Activated CD8-positive, alpha-beta memory T cell treated with anti-CD3 and anti-CD28 coated beads for 1 hour (primary cell): ENCODE measurements at places on chromosomes 11 and 22.

- no peak for DNase-seq
These were observed 65.1 kb downstream of the GRK3 start for GRCh38 chr22:25629613-25630012.

GRCh38 chr11:86802601-86803051 is 2.3 kb downstream of the PRSS23 start:
- no peak for DNase-seq

DNA sequence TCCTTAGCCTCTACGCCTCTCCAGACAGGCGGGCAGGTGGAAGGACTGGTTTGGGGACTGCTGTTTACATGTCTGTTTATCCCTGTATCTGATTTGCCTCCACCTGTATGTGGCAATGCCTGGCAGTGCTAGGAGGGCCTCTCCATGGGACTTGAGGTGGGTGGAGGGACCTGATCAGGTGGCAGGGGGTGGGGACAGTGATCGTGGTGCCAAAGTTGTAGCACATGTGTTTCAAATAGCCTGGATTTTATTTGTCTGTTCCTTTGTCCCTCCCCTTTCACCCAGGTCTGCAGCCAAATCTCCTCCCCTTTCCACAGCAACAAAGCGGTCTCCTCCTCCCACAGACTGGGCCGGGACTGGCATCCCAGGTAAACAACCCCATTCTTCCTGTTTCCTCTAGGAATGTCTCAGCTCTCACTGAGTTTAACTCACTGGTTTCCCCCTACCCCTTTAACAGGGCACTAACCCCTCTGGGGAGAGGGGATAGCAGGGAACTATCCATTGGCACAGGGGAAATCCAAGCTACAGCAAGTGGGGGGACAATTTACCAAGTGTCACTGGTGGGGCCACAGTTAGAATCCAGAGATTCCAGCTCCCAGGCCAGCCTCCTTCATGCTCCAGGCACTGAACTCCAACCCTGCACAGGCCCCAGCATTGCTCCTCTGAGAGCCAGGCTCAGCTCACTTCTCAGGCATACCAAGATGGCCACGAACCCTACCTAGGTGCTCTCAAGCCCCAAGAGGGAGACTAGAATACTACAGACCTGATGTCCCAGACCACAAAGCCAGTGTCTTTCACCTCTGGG is 22.9 kb upstream of the TLCD5 start:
- DNase-seq, result no peak

GRCh38 chr11:128470081-128470480 is 117.3 kb downstream of the ETS1 start:
- no peak for DNase-seq

GRCh38 chr11:77590194-77590782 is 535 bp downstream of the AQP11 start:
- no peak for DNase-seq

DNA sequence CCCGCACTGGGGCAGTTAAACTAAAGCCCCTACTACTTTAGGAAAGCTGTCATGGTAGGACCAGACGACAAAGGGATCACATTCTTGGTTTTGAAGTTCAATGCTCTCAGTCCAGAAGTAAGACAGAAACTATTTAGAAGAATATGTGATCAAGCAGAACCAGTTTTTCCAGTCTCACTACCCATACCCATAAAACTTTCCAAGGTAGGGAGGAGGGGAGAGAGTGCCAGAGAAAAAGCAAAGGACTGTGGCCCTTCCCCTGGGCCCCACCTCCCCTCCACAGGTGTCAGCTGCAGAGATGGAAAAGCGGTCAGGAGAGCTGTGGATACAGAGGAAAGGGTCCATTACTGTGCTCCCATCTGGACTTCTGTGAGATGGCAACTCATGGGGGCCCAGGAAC is 587.1 kb downstream of the SOX6 start:
- DNase-seq, result no peak

DNA sequence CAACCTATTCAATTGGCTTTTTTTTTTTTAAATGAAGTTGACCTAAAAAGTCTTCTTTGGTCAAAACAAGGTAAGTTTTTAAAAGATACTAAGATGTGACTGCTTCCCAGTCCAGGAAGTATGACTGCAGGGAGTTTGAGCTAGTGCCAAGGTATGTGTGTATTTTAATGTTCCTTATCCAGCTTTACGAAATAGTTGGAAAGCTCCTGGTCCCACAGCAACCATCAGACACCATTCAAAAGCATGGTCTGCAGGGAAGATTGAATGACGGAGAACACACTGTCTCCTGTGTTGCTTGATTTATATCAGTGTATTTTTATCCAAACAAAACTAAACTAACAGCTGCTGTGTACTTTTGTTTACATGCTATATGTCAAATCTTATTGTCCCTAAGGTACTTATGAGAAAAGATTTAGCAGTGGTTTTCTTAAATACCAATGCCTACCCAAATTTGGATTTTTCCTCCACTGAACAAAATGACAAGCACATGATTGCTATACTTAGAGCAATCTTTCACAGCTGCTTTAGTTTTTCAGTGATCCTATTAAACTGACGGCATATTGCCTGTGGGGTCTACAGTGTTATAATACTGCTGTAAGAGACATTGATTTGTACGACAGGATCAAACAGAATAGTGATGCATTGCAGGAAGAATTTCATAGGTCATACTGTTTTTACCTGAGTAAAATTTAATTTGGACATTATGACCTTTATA is 122.9 kb downstream of the DCDC1 start:
- DNase-seq, result no peak

- DNase-seq, result no peak
These were observed 70.1 kb upstream of the OLFML1 start for GRCh38 chr11:7414973-7415817.

GRCh38 chr11:9170450-9170849 is 79.1 kb upstream of the SCUBE2 start:
- DNase-seq, result no peak

GRCh38 chr11:78295991-78296930 is 107.5 kb downstream of the USP35 start:
- DNase-seq, result no peak

DNA sequence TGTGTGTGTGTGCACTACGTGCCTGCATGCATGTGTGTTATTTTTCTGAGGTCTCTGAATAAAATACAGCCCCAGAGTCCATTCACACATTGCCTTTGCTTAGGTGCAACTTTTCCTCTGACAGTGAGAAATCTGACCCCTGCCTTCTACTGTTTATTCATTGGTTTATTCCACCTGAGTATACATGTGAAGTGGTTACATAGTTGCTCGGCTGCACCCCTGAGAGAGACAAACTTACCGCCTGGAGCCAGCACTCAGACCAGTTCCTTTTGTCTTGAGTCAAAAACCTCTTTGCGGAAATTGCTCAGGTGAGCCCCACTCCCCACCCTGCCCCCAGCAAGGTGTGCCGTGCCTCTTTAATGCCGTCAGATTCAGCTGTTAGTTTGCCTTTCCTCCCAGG is 363.6 kb downstream of the BRD1 start:
- no peak for DNase-seq

DNA sequence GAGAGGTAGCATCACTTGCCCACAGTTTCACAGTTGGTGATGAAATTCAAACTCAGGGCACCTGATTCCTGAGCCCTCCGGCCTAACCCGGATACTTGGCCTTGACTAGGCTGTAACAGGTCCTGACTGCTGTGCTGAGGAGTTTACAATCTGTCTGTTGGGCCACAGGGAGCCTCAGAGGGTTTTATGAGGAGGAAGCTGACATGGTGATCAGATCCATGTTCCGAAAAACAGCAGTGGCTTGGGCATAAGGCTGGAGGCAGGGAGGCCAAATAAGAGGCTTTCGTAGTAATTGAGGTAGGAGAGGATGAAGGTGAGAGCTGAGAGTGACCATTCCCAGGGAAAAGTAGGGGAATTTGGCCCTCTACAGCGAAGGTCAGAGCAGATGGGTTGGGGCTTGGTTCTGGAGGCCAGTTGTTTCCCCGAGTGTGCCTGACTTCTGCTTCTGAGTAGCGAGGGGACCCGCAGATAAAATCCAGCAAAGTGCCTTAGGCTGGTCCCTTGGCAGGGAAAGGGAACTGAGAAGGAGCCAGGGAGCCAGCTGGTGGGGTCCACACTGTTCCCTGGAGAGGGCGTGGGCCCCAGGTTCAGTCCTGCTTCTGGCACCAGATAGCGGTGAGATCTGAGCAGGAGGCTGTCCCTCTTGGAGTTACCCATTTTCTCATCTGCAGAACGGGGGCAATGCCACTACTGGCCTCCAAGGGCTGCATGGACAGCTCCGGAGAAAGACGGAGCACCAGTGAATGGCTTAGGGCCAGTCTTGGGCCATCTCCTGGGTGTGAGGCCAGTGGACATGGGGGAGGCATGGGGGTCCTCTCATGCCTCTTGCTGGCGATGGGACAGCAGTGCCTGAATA is 6.5 kb downstream of the PRDM11 start:
- DNase-seq, result no peak

GRCh38 chr11:93132836-93133235 is 65.0 kb downstream of the SLC36A4 start:
- DNase-seq, result no peak

DNA sequence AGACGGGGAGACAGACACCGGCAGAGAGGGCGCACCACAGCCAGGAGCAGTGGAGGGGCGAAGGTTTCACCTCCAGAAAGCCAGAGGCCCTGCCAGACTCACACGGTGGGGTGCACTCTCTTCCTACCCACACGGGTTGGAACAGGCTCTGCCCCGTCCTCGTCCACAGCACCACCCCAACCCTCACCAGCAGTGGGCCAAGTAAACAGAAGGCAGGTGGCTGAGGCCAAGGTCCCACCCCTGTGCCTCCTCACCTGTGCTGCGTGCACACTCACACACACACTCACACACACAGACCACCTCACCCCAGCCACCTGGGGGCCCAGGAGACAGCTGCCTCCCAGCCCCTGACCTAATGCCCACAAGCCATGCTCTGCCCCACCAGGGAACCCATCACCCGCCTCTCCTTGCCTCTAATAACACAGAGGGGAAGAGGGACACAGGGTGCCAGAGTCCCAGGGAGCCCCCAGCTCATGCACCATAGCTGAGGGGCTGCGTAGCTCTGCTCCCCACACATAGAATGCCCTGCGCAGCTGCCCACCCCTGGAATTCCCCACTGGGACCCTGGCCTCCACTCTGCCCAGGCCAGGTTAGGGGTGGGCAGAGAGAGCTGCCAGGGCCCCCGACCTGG is 3.1 kb downstream of the CYB5R3 start:
- DNase-seq, result no peak

GRCh38 chr11:115764176-115764575 is 260.0 kb upstream of the CADM1 start:
- DNase-seq, result no peak

DNA sequence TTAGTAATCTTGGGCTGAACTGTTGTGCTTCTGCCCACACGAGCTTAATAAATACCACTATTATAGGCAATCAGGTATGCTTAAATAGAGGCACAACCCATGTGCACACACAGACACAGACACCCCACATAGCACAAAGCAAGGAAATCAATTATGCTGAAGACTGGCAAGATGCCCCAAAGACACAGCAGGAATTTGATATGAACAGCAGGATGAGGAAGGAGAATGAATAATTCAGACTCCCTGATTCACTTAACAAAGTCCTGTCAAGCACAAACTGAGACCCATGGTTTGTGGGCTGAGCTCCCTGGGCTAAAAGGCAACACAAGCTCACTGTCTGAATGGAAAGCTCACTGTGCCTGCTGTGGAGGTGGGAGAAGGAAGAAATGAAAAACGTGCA is 42.5 kb downstream of the RBFOX2 start:
- no peak for DNase-seq

DNA sequence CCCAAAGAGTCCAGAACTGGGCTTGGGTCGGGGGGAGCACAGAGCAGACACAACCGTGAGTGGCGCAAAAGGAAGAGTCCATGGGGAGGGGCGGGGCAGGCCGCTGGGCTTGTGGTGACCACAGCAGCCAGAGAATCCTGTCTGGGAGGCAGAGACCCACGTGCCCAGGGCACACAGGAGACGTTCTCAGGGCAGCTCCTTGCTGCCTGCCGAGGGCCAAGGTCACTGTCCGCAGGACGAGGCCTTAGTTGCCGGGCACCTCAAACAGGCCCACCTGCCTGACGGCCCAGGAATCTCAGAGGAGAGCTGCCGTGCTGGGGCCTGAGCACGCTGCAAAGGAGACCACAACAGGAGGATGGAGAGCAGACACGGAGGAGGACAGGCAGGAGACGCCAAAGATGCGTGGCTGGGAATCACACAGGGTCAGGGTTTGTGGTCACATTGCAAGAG is 87.8 kb downstream of the MYEOV start:
- no peak for DNase-seq

- no peak for DNase-seq
These were observed 133.2 kb downstream of the DSCAML1 start for GRCh38 chr11:117663821-117664220.

- DNase-seq, result no peak
These were observed 1.1 kb downstream of the GLYAT start for GRCh38 chr11:58730507-58731089.
